ENCODE measurements at places on chromosomes 7 and 10.

GRCh38 chr10:92470026-92470425 is 103.9 kb downstream of the IDE start:
- DNase-seq = no peak

DNA sequence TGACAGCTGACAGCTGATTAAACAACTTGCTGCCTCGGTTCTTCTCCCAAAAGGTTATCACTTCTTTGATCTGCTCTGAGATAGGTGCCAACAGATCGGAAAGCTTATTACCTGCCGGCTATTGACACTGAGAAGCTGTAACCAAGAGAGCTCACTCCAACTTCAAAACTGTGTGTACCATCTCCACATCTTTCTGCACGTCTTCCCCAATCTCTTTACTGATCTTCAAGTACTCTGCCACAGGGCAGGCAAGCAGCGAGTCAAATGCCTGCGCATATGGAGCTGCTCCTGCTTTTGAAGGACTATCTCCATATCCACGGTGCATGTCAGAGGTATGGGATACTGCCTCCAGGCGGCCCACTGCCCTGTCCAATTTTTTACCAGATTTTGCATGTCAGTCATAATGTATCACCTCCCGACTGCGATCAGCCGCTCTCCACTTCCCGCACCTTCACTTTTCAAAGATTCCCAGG is 352 bp upstream of the ZNF485 start:
- DNase-seq = no peak

DNA sequence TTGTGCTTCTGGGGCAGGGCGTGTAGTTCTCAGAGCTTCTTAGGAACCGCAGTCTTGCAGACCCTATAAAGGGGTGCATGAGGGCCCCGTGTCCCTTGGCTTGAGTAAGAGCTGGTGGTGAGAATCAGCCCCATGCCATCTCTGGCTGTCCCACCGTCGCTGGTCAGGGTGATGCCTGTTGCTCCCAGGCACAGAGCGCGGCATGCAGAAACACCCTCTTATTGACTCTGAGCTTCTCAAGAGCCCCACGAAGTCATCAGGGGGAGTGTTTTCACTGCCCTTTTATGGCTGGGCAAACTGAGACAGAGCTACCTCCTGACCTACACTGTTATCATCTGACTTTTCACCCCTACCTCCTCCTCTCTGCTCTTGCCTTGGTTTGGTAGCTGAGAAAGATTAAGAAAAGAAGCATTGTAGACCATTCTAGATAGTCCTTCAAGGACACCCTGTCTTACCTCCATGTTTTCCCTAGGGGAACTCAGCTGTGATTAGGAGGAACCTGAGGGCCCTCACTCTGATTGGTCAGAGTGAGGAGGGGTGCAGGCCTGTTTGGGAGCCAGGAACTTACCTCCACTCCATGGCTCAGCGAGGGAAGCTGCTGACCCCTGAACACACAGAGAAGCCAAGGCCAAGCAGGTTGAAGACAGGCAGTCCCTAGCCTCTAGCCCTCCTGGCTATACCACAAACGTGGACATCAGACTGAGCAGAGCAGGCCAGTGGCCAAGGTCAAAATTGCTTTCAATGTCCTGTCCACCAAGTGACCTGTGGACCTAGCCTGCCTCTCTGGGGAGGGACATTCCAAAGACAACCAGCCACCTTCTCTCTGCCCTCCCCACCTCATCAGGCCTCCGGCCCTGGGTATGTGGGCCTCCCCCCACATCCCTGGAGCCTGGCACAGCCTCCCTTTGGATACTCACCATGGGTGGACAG is 17.6 kb downstream of the UNC5B start:
- no peak for DNase-seq

DNA sequence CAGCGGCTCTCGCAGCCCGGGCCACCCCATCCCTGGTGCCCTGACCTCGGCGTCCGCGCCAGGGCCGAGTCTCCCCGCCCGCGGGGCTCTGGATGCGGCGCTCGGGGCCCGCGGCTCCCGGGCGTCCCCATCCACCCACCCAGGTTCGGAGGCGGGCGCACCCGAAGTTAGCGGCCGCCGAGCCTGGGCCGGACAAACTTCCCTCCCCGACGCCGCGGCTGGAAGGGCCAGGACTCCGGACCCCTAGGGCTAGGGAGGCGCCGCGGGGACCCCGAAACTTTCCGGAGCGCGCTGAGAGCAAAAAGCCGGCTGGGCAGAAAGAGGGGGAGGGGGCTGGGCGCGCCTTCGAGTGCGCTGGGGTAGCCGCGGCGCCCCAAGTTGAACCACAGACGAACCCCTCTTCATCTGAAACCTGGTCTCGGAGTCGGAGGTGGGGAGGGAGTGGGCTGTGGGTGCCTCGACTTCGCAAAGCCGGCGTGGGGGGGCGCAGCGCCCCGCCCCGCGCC is 3.7 kb upstream of the ELFN1 start:
- DNase-seq = no peak

GRCh38 chr7:97075928-97076327 is 41.6 kb upstream of the SDHAF3 start:
- DNase-seq = no peak

DNA sequence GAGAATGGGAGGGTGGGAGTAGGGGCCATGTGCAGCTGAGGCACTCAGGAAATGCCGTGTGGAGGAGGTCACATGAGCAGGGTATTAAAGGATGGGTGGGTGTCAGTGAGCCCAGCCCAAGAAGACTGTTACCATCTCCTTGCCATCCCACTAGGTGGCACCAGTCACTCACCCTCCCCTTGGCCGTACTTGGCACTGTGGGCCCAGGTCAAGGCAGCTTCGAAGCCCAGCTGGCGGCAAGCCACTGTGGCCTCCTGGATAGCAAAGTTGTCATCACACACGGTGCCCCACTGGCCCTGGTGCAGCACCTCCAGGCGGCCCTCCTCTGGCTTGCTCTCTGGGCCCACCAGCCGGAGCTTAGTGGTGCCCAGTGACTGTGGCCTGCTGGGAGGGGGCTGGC is 5.4 kb downstream of the LOXL4 start:
- DNase-seq = no peak

DNA sequence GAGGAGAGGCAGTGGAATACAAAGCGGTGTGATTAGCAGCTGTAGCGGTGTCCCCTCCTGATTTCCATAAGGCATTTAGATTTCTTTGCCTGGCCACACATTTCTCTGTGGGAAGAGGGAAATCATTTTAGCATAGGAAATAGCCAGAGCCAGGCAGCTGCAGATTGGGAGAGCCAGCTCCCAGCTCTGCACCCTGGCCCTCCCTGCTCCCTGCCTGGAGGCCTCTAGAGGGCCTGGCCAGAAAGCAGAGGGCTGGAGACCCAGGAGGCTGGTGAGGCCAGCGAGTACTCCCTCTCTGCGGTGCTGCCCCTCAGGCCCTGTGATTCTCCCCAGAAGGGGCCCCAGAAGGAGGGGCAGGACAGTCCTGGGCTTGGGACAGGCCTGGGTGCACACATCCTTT is 85.7 kb downstream of the C10orf105 start:
- DNase-seq = no peak

GRCh38 chr10:34104829-34105572 is 710.1 kb downstream of the PARD3 start:
- no peak for DNase-seq

GRCh38 chr7:27745064-27745583 is 5.2 kb downstream of the TAX1BP1 start:
- no peak for DNase-seq

DNA sequence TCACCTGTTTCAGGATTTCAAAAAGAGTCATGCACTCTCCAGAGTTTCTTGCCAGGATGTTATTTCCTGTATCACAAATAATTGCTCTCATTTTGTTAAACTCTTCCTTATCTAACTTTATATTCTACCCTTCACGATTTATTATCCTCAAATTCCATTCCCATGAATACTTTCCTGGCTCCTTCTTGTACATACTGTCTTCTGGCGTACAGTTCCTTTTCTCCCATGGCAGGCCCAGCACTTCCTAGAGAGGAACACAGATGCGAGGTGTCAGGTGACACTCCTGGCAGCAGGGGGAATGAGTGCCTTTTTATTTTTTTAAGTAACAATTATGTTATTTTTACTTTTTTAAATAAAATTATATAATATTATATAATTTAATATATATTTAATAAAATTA is 411.9 kb downstream of the TFEC start:
- no peak for DNase-seq

GRCh38 chr7:98946389-98946788 is 68.1 kb downstream of the TRRAP start:
- DNase-seq = no peak

DNA sequence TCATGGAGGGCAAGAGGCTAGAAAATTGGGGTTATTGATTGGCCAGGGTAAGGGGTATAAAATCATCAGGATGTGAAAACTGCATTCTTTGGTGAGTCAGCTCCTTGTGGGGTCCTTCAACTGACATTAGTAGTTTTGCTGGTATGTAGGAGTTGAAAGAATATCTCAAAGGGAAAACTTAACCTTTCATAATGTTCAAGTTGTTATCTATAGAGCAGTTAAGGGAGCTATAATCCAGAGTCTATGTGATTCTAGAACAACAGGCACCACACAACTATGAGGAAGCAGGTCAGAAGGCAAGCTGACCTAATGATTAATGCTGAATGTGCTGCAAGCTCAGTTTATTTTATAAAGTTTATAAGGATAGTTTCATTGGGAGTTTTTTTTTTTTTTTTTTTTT is 13.7 kb downstream of the PRPS1L1 start:
- DNase-seq = no peak

GRCh38 chr7:141710301-141710700 is 2.1 kb downstream of the WEE2 start:
- no peak for DNase-seq

GRCh38 chr10:10886861-10887531 is 130.7 kb upstream of the CELF2 start:
- no peak for DNase-seq

DNA sequence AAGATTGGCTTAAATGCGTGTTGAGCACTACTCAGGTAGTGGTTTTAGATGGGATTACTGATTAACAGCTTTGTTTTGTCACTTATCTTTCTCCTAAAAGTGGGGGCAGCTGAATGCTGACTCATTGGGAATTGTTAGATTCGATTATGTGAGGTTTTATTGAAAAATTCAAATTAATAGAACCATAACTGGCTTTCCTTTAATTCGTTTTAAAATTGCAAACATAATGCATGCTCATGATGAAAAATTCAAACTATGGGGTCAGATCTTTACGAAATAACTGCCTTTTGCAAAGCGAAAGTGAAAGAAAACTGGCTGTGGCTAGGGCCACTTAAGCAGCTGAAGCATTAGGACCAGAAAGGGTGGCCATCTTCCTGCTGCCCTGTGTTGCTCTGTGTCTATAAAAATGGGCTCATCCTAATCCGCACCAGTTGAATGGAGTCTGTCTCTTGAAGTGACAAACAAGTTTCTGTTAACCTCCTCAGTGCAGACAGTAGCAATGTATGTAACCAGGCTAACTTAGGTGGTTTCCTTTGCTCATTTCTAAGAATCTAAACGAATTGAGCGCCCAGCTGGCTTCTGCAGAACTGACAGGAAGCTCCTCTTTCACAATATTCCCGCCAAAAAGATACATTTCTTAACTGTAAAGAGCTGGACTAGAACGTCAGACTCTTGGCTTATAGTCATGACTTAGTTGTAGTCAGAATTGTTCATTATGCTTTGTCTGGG is 27.8 kb downstream of the DENND10 start:
- DNase-seq = peak; percentile 27

DNA sequence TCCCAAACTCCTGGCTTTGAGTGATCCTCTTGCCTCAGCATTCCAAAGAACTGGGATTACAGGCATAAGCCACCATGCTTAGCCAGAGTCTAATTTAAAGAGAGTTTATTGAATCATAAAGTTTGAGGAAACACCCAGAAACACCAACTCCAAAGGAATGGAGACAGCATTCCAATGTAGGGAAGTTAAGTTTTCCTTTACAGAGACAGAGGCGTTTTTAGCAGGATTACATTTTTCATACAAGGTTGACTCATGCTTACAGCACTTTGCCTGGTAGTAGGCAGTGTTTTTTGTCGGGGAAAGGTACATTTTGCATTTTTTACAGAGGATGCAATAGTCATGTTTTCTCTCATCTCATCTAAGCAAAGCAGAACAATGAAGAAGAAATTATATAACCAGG is 18.9 kb upstream of the OPN4 start:
- no peak for DNase-seq

- DNase-seq = no peak
Observed at GRCh38 chr7:139661043-139661440, 116.8 kb downstream of the HIPK2 start.

GRCh38 chr7:152574892-152575548 is 100.9 kb downstream of the XRCC2 start:
- no peak for DNase-seq

GRCh38 chr10:65416094-65416493 is 1509.7 kb upstream of the LRRTM3 start:
- no peak for DNase-seq

DNA sequence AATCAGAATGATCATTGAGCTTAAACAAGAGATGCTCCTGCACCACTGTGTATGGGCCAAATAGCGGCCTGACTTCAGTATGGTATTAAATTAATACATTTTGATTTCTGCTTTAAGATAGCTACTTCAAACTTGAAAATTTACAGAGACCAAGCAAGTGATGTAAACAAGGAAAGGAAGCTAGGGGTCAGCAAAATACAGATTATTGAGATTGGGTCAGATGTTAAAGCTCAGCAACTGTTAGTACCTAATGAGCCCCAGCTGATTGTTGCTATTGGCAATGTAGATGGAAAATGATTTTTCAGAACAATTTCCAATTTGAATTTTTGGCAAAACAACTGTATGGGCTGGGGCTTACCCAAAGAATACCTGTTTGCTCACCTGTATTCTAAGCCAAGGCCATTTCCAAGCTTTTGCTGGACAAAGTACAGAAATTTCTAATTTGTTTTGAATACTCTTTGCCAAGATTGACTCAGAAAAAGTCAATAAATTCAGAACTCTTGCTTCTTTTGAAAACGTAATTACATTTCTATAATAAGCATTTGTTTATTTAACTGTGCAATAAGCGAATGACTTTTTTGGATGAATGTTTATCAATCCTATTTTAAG is 23.0 kb upstream of the DLD start:
- no peak for DNase-seq

GRCh38 chr10:124520558-124521428 is 59.2 kb downstream of the LHPP start:
- no peak for DNase-seq

- DNase-seq = no peak
Observed at GRCh38 chr10:131702531-131703356, 198.1 kb upstream of the PPP2R2D start.

DNA sequence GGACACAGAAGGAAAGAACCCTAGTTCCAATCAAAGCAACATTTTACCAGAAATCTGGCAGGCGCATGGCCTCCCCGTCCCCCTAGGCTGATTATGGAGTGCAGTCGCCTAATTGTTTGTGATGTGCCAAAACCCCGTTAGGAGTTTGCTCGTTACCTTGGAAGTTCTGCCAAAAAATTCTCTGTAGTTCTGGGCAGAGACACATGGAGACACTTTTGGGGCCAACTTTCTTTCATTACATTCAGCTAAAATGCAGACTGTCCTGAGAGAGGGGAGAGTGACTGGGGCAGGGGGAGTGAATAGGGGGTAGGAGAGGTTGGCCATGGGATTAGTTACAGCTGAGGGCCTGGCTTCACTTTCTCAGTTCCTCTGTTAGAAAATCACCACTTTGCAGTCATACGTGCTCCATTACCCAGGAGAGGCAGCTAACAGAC is 158.0 kb upstream of the NPVF start:
- DNase-seq = no peak

Data from activated naive CD4-positive, alpha-beta T cell treated with Interleukin-2 at 50 U/mL for 16 hours (primary cell).